Activated CD4-positive, alpha-beta memory T cell treated with anti-CD3 and anti-CD28 coated beads, Interleukin-2, amount 10 ng/mL, durations not matched to agents 7 days and 5 days (primary cell): ENCODE measurements at places on chromosomes 5 and 9.

- no peak overlapping the region for H3K4me3 ChIP-seq
- H3K27me3 ChIP-seq = peaks cover 51% of the 10 kb centered on the region
- no peak for DNase-seq
- no peak overlapping the region for H3K27ac ChIP-seq
- H3K36me3 ChIP-seq = no peaks in the 10 kb centered on the region
Observed at GRCh38 chr5:108729242-108729615, 18.5 kb upstream of the FER start.

DNA sequence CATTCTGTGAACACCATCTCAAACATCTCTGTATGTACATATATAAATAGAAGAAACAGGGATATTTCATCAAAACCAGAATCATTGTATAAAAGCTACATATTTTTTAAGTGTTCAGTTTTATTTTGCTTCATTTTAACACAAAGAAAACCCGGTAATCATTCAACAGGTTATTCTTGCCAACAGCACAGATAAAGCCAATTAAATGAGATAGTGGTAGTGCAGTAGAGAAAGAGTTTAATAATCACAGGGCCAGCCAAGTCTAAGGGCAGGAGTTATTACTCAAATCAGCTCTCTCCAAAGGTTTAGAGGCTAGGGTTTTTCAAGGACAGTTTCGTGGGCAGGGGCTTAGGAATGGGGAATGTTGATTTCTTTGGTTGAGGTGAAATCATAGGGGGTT, 261.0 kb upstream of the KIF2A start:
- peaks cover 7% of the 10 kb centered on the region for H3K27me3 ChIP-seq
- H3K27ac ChIP-seq = no peak overlapping the region
- no peak overlapping the region for H3K4me3 ChIP-seq
- DNase-seq = no peak
- H3K4me1 ChIP-seq = no peaks in the 10 kb centered on the region

- peaks cover 2% of the 10 kb centered on the region for H3K27me3 ChIP-seq
- no peaks in the 10 kb centered on the region for H3K4me1 ChIP-seq
- DNase-seq = no peak
- H3K27ac ChIP-seq = no peak overlapping the region
- no peaks in the 10 kb centered on the region for H3K36me3 ChIP-seq
- H3K4me3 ChIP-seq = no peak overlapping the region
Observed at GRCh38 chr9:126058591-126058990, 268.0 kb upstream of the MVB12B start.

- H3K27me3 ChIP-seq = peaks cover 10% of the 10 kb centered on the region
- no peak overlapping the region for H3K4me3 ChIP-seq
- H3K36me3 ChIP-seq = no peaks in the 10 kb centered on the region
- H3K4me1 ChIP-seq = no peaks in the 10 kb centered on the region
Observed at GRCh38 chr5:135997673-135998335, 31.0 kb upstream of the TGFBI start.

DNA sequence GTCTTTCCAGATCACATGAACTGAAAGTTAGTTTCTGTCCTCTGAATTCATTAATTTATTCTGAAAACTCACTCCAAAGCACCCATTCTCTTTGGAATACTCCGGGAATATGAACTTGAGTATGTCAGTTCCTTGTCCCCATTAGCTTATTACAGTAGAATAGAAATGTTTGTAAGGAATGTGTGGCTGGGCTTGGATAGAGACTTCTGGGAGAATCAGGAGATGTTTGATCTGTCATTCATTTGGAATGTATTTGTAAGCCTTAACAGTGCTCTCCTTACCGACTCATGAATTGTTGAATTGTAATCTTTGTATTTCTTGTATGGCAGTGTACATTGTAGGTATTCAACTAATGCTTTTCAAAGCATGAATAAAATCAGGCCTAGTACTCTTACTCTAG, 548.4 kb downstream of the LRRC70 start:
- no peak for DNase-seq
- H3K4me1 ChIP-seq = no peaks in the 10 kb centered on the region
- no peak overlapping the region for H3K27ac ChIP-seq
- H3K27me3 ChIP-seq = no peaks in the 10 kb centered on the region
- no peaks in the 10 kb centered on the region for H3K36me3 ChIP-seq
- no peak overlapping the region for H3K4me3 ChIP-seq
